Keratinocyte (primary cell): ENCODE measurements at places on chromosomes 7 and 10. TPM values are rescaled to one million over a fixed set of nuclear protein-coding genes. Genes with fewer than 3 reads are reported as not detected.
A peak's percentile ranks its signal among the peaks of the same experiment; 100 is the strongest.

GRCh38 chr10:112375721-112376395, 1.9 kb downstream of the ACSL5 start:
- no peak overlapping the region for H3K27ac ChIP-seq
- no peak overlapping the region for H3K4me3 ChIP-seq
- H3K4me1 ChIP-seq: no peaks in the 10 kb centered on the region
- no peaks in the 10 kb centered on the region for H3K27me3 ChIP-seq
- H3K36me3 ChIP-seq: no peaks in the 10 kb centered on the region

DNA sequence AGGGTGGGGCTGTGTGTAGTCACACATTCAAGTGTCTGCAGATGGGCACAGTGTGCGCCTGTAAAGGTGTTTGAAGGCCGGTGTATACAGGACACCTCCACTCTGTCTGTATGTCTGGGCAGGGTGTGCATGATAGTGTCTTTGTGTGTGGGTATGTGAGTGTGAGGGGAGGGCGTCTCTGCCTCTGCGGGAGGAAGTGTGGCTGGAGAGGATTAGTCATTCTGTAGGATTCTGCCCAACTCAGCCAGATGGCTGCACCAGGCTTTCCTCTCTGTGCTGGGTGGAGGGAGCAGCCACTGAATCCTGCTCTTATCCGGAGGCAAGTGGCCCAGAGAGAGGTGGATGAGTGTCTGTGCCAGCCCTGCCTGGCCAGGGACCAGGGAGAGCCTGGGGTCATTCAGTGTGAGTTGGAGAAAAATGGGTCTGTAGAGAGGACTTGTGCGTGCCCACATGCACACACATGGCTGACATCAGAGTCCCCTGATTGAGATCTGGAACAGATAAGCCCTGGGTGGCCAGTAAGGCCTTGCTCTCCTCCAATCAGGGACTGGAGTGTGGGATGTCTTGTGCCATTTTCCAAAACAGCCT, 1.7 kb downstream of the SFXN3 start:
- H3K27me3 ChIP-seq: peaks cover 5% of the 10 kb centered on the region
- H3K4me3 ChIP-seq: peak overlapping the region; percentile 64
- H3K4me1 ChIP-seq: peaks cover 27% of the 10 kb centered on the region
- peaks cover 17% of the 10 kb centered on the region for H3K36me3 ChIP-seq

DNA sequence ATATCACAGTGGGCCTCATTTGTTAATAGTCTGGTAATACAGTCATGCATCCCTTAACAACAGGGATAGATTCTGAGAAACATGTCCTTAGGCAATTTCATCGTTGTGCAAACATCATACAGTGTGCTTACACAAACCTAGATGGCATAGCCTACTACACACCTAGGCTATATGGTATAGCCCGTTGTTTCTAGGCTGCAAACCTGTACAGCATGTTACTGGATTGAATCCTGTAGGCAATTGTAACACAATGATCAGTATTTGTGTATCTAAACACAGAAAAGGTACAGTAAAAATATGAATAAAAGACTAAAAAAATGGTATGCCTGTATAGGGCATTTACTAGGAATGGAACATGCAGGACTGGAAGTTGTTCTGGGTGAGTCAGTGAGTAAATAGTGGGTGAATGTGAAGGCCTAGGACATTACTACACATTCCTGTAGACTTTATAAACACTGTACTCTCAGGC, 12.0 kb upstream of the RHOBTB1 start:
- H3K4me3 ChIP-seq: no peak overlapping the region
- DNase-seq: no peak
- H3K27ac ChIP-seq: no peak overlapping the region
- H3K4me1 ChIP-seq: peaks cover 4% of the 10 kb centered on the region
- no peaks in the 10 kb centered on the region for H3K27me3 ChIP-seq
- no peaks in the 10 kb centered on the region for H3K36me3 ChIP-seq

GRCh38 chr7:120991581-120991980, 3.1 kb downstream of the CPED1 start:
- no peak overlapping the region for H3K4me3 ChIP-seq
- no peaks in the 10 kb centered on the region for H3K36me3 ChIP-seq
- no peak overlapping the region for H3K27ac ChIP-seq
- H3K27me3 ChIP-seq: no peaks in the 10 kb centered on the region
- H3K4me1 ChIP-seq: peaks cover 15% of the 10 kb centered on the region

- no peak overlapping the region for H3K27ac ChIP-seq
- H3K4me1 ChIP-seq: peaks cover 42% of the 10 kb centered on the region
- H3K4me3 ChIP-seq: no peak overlapping the region
- H3K27me3 ChIP-seq: no peaks in the 10 kb centered on the region
- DNase-seq: no peak
- no peaks in the 10 kb centered on the region for H3K36me3 ChIP-seq
Measured at GRCh38 chr10:103919648-103920025, 1.7 kb upstream of the STN1 start.

The VAX1 gene
- 0.03 to 0.04 TPM in 2 of 3 replicates, not detected in the other for polyA plus RNA-seq

The CRYGN gene
- polyA plus RNA-seq: not detected in 3 replicates

- H3K27me3 ChIP-seq: no peaks in the 10 kb centered on the region
- H3K27ac ChIP-seq: no peak overlapping the region
- H3K4me3 ChIP-seq: no peak overlapping the region
- no peak for DNase-seq
Measured at GRCh38 chr10:127563718-127564553, 14.8 kb downstream of the NPS start.

DNA sequence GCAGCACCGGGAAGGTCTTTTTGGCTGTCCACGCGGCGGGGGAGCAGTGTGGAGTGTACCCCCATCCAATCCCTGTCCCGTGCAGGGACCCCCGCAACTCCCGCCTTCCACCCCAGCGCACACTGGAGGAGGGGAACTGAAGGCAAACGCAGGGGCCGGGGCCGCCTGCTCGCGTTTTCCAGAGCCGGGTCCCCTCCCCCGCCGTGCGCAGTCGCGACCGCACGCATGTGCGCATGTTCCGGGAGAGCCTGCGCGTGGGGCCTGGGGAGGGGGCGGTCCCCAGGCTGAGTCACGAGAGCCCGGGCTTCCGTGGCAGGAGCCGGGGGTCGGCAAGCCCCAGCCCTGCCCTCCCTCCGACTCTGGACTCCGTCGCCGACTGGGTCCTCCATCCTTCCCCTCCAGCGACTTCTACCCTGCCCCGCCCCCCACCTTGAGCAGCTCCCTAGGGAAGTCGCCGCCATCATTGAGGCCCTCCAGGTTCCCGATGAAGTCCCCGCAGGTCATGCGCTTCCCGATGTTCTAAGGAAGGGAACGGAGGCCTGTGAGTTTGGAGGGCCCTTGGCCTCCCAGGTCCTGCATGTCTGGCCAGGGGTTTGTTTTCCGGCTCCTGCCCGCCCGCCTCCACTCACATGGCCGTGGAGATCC, 8.0 kb downstream of the PSD start:
- DNase-seq: no peak
- H3K36me3 ChIP-seq: no peaks in the 10 kb centered on the region
- no peak overlapping the region for H3K27ac ChIP-seq
- H3K4me3 ChIP-seq: peak overlapping the region; percentile 26
- peaks cover 68% of the 10 kb centered on the region for H3K27me3 ChIP-seq

The STEAP4 gene
- polyA plus RNA-seq: 0.52 to 5.8 TPM (median 2.0 TPM) in 3 replicates

- peak overlapping the region; percentile 55 for H3K27ac ChIP-seq
- DNase-seq: no peak
- H3K4me3 ChIP-seq: no peak overlapping the region
Measured at GRCh38 chr7:80307227-80307856, 172.7 kb downstream of the GNAI1 start.

The INHBA gene
- 51.4 to 63.2 TPM (median 59.2 TPM) in 3 replicates for polyA plus RNA-seq

The UNC5B gene
- polyA plus RNA-seq: 0.96 to 3.1 TPM (median 1.1 TPM) in 3 replicates

DNA sequence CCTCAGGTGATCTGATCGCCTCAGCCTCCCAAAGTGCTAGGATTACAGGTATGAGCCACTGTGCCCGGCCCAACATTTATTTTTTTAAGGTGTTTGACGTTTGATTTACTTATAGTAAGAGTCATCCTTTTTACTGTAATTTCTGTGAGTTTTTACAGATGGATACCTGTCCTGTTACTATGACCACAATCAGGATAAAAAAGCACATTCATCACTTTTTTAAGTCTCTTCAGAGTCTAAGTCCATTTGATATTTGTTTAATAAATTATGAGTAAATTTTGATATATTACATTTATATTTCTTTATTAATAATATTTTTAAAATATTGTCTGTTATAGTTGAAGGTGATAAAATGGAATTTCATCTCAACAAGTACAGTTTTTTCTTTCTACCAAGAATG, 300.5 kb upstream of the KAT6B start:
- no peaks in the 10 kb centered on the region for H3K27me3 ChIP-seq
- no peak overlapping the region for H3K4me3 ChIP-seq
- peaks cover 1% of the 10 kb centered on the region for H3K36me3 ChIP-seq
- no peak overlapping the region for H3K27ac ChIP-seq
- H3K4me1 ChIP-seq: no peaks in the 10 kb centered on the region

The NAT16 gene
- not detected in 3 replicates for polyA plus RNA-seq

The LRRTM3 gene
- not detected in 3 replicates for polyA plus RNA-seq

The KCNH2 gene
- polyA plus RNA-seq: 0.03 TPM in 1 of 3 replicates, not detected in the others

DNA sequence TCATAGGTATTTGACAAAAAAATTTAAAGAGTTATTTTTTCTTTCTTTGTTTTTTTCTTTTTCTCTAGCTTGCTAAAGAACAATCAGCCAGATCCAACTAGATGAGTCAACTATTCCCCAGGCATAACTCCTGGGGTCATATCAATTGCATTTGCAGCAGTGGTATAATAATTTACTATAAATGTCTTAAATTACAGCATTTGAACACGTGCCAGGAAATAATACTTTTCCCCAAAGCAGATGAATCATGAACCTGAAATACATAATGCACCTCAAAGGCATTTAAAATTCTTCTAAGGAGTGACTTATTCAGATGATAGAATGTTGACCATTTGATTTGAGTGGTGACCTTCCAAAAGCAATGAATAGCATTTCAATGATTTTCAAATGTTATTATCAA, 190.1 kb downstream of the LRRTM3 start:
- no peak for DNase-seq
- H3K27ac ChIP-seq: no peak overlapping the region
- H3K27me3 ChIP-seq: no peaks in the 10 kb centered on the region
- H3K4me1 ChIP-seq: no peaks in the 10 kb centered on the region
- no peak overlapping the region for H3K4me3 ChIP-seq

DNA sequence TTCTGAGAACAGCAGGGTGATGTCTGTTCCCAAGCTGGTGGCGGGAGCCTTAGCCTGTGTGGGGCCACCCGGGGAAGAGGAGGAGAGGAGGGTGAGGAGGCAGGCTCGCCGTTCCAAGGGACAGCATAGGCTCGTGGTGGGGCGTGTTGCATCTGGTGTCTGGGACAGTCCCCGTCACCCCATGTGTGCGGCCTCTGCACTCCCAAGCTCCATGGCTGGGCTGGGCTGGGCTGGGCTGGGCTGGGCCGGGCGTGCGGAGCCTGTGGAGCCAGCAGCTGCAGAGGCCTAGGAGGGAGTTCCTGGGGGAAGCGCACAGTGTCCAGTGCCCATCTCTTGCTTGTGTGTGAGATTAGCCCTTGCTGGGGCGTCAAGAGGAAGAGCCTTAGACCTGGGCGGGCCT, 20.9 kb upstream of the TTYH3 start:
- no peaks in the 10 kb centered on the region for H3K36me3 ChIP-seq
- no peaks in the 10 kb centered on the region for H3K4me1 ChIP-seq
- H3K27ac ChIP-seq: no peak overlapping the region
- H3K27me3 ChIP-seq: peaks cover 11% of the 10 kb centered on the region
- H3K4me3 ChIP-seq: no peak overlapping the region

- H3K27ac ChIP-seq: no peak overlapping the region
- no peak overlapping the region for H3K4me3 ChIP-seq
- H3K4me1 ChIP-seq: no peaks in the 10 kb centered on the region
- no peak for DNase-seq
- H3K36me3 ChIP-seq: no peaks in the 10 kb centered on the region
Measured at GRCh38 chr10:129820451-129820850, 143.6 kb downstream of the EBF3 start.

GRCh38 chr10:128124813-128125403, 1.3 kb downstream of the MKI67 start:
- no peak for DNase-seq
- H3K4me3 ChIP-seq: peak overlapping the region; percentile 54
- no peaks in the 10 kb centered on the region for H3K27me3 ChIP-seq
- H3K4me1 ChIP-seq: peaks cover 21% of the 10 kb centered on the region
- H3K27ac ChIP-seq: peak overlapping the region; percentile 18

The STEAP2 gene
- polyA plus RNA-seq: 2.0 to 3.9 TPM (median 3.4 TPM) in 3 replicates

The LGI1 gene
- polyA plus RNA-seq: not detected in 3 replicates

The NUPR2 gene
- polyA plus RNA-seq: not detected in 3 replicates

DNA sequence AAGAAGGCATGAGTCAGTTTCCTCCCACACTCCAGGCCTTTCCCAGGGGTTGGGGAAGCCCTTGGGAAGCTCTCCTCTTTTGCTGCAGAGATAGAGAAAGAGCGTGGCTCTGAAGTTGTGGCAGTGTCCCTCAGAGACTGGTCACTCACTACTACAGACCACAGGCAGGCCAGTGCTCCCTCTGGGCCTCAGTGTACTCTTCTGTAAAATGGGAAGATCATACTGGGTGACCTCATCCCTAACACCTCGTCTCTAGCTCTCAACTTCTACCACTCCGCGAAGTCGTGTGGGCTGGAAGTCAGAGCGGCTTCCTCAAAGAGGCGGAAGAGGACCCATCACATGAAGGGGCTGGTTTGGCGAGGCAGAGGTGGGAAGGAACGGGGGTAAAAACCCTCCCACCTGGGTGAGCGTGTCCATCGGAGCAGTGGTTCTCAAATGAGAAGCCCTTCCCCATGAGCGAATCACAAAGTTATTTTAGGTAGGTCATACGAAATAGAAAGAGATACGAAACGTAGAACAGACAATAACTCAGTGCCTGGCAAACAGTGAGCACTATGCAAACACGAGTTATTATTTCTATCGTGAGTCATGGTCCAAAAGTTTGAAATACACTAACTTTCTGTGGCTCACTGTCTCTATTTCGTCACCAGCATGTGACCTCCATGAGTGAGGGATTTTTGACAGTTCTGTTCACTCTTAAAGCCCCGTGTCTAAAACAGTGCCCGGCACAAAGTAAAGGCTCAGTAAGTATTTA, 32.7 kb downstream of the PRKAG2 start:
- H3K4me3 ChIP-seq: no peak overlapping the region
- no peaks in the 10 kb centered on the region for H3K4me1 ChIP-seq
- H3K27me3 ChIP-seq: no peaks in the 10 kb centered on the region
- no peak overlapping the region for H3K27ac ChIP-seq
- DNase-seq: no peak
